ENCODE measurements at places on chromosomes 13 and 19.

GRCh38 chr19:5125797-5126497, 157.0 kb downstream of the KDM4B start:
- no peak for DNase-seq

DNA sequence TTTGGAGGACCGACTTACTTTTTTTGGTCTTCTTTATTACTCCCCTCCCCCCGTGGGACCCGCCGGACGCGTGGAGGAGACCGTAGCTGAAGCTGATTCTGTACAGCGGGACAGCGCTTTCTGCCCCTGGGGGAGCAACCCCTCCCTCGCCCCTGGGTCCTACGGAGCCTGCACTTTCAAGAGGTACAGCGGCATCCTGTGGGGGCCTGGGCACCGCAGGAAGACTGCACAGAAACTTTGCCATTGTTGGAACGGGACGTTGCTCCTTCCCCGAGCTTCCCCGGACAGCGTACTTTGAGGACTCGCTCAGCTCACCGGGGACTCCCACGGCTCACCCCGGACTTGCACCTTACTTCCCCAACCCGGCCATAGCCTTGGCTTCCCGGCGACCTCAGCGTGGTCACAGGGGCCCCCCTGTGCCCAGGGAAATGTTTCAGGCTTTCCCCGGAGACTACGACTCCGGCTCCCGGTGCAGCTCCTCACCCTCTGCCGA, 409 bp downstream of the FOSB start:
- peak; percentile 38 for DNase-seq

DNA sequence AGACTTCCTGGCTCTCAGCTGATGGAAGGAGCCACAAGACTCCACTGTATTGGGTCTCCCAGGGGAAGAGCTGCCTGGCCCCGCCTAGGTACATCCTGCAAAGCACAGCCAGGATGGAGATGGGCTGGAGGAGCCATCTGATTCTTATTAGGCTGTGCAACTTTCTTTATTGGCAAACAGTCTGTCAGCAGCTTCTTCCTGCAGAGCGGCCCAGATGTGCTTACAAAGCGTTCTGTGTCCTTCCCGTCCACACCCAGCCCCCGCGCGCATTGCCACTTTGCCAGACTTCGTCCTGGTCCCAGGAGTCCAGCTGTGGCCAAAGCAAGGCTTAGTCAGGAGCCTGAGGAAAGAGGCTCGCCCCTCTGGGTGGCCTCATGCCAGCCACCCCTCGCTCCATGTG, 409.3 kb downstream of the ZNF536 start:
- no peak for DNase-seq

DNA sequence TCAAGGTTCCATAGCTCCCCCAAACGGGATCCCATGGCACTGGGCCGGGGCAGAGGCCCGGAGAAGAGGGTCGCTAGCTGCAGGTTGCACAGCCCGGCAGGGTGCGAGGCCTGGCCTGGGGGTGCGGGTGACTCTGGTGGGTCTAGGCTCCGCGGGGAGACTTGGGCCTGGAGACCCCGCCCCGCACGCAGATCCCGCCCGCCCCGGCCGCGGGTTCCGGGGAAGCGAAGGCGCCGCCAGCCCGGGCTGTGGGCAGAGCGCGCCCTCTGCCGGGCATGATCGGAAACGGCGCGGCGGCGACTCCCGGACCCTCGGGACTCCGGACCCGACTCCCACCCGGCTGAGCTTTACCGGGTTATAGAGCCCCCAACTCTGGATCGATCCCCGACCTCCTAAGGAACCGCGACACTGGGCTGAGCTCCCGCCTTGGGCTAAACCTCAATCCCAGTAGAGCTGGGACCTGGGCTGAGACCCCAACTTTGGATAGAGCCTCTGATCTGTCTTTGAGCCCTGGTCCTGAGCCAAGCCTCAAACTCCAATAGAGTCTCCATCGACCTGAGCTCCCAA, 3.1 kb upstream of the TNFAIP8L1 start:
- DNase-seq = peak; percentile 24

DNA sequence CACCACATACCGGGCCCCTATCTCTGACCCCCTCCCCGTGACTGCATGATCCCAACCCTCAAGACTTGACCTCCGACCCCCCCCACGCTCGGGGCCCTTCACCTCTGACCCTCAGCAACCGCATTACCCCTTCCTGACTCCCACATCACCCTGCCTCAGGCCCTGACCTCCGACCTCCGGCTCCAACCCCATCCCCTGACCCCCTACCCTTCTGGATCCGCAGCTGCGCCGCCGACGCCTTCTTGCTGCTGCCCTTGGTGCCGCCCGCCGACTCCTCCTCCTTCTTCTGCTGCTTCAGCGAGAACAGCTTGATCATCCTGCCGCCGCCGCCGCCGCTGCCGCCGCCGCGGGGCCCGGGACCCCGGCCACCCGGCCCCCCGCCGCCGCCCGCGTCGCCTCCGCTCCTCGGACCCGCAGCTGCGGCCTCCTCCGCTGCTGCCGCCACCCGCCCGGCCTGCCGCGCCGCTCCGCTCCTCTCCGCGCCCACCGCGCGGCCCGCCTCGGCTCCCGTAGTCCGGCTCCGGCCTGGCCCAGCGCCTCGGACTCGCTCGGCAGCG, at the start of gene UBE2M:
Gene UBE2M, minus strand, starts transcription at position 546 of the 557 bp plus-strand sequence. Its CDS starts 230 bp downstream, at position 316.
- peak; percentile 57 for DNase-seq

DNA sequence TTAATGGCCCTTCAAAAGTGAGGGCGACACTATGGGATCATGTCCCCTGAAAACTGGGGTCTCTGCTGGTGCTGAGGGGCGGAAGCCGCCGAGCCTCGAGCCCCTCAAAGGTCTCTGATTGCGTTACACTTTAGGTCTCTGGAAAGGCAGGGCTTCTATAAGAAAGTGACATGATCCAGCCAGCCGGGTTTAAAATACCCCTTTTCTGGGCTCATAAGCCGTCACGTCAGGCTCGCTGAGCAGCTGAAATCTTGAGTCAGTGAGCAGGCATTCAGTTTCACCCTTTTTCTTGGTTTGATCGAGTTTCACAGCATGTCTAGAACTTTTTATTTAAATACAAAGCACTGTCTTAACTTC, 600 bp upstream of the HMGB1 start:
- peak; percentile 65 for DNase-seq

- DNase-seq = no peak
These were observed 491.8 kb downstream of the DIAPH3 start for GRCh38 chr13:59671881-59672280.

- no peak for DNase-seq
These were observed 430.6 kb downstream of the KLF12 start for GRCh38 chr13:73703606-73704005.

DNA sequence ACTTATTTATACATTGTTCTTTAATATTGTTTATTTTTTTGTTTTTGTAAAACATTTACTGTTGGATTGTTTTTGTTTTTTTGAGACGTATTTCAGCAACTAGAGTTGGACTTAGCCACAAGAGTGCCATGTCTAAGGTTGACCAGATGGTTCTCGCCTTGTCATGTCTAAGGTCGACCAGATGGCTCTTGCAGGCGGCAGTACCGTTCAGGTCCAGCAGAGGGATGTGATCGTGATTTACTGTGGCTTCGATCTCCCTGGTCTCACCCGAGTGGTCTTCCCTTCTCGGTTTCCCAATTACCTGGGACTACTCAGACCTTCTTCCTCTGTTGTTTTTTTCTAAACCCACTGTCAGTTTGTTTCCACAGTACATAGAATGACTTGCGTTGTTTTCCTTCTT, 1438.6 kb downstream of the UQCRFS1 start:
- no peak for DNase-seq

GRCh38 chr19:31529121-31529520, 179.9 kb upstream of the TSHZ3 start:
- no peak for DNase-seq

DNA sequence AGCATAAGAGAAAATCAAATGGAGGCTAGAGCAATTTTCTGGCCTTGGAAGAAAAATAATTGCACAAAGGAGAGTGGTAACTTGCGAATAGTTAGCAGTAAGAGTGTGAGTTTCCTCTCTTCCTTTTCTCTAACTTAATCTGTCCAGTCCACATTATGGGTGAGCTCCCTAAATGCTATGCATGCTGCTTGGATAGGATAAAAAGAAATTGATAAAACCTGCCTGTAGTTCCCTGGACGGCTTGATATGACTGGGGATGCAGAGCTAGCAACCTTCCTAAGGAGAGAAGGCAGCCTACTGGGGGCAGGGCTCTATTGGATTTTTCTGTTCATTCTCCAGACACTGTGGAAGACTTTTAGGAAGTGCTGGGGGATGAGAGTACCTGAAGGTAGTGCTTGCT, 311.3 kb downstream of the LMO7 start:
- DNase-seq = no peak

DNA sequence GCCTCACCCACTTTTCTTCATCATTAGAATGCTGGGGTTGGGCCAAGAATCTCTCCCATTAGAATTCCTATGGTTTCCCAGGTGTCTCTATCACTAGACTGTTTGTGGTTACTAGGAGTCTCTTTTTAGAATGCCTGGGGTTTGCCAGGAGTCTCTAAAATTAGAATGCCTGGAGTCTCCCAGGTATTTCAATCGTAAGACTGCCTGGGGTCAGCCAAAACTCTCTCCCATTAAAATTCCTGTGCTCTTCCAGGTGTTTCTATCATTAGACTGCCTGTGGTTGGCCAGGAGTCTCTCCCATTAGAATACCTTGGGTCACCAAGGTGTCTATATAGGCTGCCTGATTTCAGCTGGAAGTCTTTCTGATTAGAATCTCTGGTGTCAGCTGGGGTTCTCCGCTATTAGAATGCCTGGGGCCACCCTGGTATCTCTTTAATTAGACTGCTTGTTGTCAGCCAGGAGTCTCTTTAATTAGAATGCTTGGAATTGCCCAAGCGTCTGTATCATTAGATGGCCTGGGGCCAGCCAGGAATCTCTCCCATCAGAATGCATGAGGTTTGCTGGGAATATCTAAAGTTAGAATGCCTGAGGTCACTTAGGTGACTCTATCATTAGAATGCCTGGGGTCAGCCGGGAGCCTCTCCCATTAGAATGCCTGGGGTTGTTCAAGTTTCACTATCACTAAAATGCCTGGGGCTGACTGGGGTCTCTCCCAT, 1479.2 kb downstream of the UQCRFS1 start:
- no peak for DNase-seq

DNA sequence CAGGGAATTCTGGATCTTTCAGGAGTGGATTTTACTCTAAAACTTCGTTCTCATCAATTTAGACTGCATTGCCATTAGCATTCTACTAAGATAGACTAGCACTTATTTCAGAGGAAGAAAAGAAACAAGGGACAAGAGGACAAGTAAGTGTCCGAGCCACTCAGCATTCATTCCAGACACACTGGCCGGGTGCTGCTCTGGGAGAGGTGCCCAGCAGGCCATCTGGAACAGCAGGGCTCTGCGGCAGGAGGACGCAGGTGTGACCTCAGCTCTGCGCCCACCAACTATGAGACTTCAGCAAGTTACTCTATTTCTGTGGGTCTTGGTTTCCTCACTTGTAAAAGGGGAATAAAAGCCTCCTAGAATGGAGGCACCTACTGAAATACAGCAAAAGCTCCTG, 4.2 kb downstream of the EPS15L1 start:
- DNase-seq = no peak

DNA sequence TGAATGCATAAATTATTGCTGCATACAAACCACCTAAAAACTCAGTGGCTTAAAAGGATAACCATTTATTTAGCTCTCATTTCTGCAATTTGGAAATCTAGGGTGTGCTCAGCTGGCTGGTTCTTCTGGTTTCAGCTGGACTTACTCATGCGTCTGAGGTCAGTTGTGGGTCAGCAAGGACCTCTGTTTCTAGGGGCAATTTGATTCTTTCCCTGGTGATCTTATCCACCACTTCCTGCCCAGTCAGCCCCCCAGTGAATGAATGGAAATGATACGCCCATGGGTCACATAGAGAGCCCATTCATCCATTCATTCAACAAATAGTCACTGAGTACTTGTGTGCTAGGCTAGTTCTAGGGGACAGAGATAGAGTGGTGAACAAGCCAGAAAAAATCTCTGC, 9.9 kb downstream of the FXYD5 start:
- no peak for DNase-seq

DNA sequence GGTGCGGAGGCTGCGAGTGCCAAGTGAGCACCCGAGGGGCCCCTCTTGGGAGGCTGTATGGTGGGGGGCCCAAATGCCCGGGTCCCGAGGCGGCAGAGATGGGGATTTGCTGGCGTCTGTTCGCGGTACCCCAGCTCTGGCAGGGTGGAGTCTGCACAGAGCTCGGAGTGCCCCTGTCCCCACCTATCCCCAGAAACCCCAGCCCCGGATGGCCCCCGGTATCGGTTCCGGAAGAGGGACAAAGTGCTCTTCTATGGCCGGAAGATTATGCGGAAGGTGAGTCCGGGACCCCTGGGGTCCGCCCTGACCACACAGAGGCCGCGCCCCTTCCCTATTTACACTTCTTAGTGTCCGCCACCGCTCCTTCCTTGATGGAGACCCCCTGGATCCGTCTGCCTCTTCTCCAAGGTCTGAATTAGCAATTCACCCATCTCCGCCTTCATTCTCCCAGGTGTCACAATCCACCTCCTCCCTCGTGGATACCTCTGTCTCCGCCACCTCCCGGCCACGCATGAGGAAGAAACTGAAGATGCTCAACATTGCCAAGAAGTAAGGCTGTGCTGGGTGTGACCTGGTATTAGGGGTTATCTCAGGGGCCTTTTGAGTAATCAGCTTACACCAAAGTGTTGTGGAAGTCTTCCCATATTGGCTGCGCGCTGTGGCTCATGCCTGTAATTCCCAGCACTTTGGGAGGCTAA, 630 bp downstream of the PNPLA6 start:
- DNase-seq = no peak

- DNase-seq = no peak
These were observed 56.9 kb downstream of the LACC1 start for GRCh38 chr13:43936647-43937046.

DNA sequence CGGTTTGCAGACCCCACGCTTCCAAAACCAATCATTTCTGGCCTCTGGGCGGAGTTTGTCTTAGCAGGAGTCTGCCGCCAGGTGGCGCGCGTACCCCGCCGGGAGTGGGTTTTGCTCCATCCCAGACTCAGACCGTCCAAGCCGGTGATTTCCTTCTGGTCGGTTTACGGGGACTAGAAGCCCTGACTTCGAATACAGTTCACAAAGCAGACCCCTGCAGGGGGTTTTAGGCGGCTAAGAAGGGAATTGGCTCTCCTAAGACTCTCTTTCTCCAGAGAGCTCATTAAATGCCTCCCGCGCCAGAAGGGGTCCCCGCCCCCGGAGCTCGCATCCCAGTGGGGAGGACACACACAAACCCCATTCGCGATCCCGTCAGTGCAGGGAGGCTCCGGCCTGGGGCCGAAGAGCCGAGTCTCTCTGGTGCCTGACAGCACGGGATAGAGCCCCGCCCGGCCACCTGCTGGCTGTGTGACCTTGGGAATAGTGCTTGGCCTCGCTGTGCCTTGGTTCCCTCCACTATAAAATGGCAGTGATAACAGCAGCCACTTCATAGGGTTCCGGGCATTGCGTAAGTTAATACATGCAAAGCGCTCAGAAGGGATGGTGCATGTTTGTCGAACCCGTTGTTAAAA, 8.6 kb upstream of the NUP62 start:
- DNase-seq = peak; percentile 55
